Keratinocyte (primary cell): ENCODE measurements at places on chromosomes 2 and 18.

- DNase-seq: no peak
These were observed 138.6 kb downstream of the GLI2 start for GRCh38 chr2:120873958-120874887.

- DNase-seq: no peak
These were observed 339.2 kb downstream of the ARHGAP15 start for GRCh38 chr2:143468341-143468888.

DNA sequence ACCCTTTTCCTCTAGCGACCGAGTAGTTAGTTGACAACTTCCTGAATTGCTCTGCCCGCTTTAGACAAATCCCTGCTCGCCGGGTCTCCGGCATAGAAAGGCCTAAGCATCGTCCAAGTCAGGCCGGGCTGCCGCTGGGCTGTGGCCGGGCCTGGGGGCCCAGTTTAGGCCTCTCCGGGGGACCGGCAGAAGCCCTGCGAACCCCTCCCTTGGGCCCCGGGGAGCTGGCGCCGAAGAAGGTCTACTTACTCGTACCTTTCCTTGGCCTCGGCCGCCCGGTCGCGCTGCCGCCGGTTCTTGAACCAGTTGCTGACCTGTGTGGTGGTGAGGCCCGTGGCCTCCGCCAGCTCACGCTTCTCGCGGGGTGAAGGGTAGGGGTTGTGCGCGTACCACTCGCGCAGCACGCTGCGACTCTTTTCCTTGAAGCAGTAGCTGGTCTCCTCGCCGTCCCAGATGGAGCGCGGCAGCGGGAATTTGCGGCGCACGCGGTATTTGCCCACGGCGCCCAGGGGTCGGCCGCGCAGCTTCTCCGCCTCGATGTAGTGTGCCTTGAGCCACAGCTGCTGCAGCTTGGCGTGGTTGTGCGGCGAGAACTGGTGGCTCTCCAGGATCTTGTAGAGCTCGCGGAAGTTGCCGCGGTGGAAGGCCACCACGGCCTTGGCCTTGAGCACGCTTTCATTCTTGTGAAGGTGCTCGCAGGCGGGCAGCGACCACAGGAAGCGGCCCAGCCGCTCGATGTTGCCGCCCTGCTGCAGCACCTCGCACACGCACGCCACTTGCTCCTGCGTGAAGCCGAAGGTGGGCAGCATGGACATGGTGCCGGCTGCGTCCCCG, 739 bp downstream of the SIX2 start:
- DNase-seq: no peak

GRCh38 chr2:69914950-69915945, at the start of gene MXD1:
Gene MXD1, plus strand, starts transcription at chr2:69915109. Its CDS starts 222 bp downstream, at chr2:69915331.
- no peak for DNase-seq
